ENCODE measurements at places on chromosomes 7 and 10.

DNA sequence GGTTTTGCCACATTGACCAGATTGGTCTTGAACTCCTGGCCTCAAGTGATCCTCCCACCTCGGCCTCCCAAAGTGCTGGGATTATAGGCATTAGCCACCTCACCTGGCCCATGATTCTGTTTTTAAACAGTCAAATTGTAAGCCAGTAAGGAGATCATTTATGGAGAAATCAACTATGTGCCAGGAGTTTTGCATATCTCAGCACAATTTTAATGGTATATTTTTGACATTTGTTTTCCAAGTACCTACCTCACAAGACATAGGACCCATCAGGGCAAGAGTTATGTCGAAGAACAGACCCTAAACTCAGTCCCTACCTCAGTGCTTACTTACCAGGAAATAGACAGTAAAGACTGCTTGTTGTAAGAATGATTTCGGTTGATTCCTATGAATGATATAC is 173.3 kb upstream of the TNS3 start:
- peaks cover 10% of the 10 kb centered on the region for H3K27me3 ChIP-seq
- H3K4me3 ChIP-seq, result no peak overlapping the region
- DNase-seq, result no peak
- peaks cover 20% of the 10 kb centered on the region for H3K4me1 ChIP-seq
- peaks cover 15% of the 10 kb centered on the region for H3K36me3 ChIP-seq

GRCh38 chr7:131655866-131656265 is 99.4 kb upstream of the PODXL start:
- no peaks in the 10 kb centered on the region for H3K27me3 ChIP-seq
- no peak for DNase-seq
- peak overlapping the region; percentile 32 for H3K27ac ChIP-seq
- no peak overlapping the region for H3K4me3 ChIP-seq
- H3K36me3 ChIP-seq, result no peaks in the 10 kb centered on the region

- H3K27me3 ChIP-seq, result peaks cover 2% of the 10 kb centered on the region
- H3K27ac ChIP-seq, result peak overlapping the region; percentile 97
- peaks cover 9% of the 10 kb centered on the region for H3K36me3 ChIP-seq
- peaks cover 92% of the 10 kb centered on the region for H3K4me1 ChIP-seq
- H3K4me3 ChIP-seq, result peak overlapping the region; percentile 37
- DNase-seq, result peak; percentile 27
These were observed 216.1 kb downstream of the CCDC3 start for GRCh38 chr10:12785415-12785831.

- peaks cover 8% of the 10 kb centered on the region for H3K27me3 ChIP-seq
- H3K36me3 ChIP-seq, result no peaks in the 10 kb centered on the region
- DNase-seq, result no peak
- peaks cover 96% of the 10 kb centered on the region for H3K4me1 ChIP-seq
These were observed 31.6 kb downstream of the SH3PXD2A start for GRCh38 chr10:103823706-103824272.

GRCh38 chr10:48503293-48503911 is 101.5 kb downstream of the ARHGAP22 start:
- H3K4me3 ChIP-seq, result no peak overlapping the region

DNA sequence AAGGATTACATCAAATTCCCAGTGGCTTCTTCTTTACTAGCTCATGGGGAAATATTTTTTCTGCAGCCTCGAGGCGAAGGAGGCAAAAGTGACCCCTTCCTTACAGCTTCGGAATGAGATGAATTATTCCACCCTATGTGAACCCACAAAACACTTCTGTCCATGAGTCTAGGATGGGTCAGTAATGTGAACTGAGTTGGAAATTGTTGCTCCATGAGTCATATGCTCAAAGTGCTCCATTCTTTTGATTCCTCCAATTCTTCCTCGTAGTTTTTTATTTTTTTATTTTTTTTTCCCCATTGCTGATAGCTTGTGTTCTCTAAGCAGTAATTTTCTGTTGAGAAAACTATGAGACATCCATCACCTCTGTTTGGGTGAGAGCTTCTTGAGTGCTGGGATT is 31.7 kb upstream of the FAM204A start:
- no peak overlapping the region for H3K4me3 ChIP-seq
- peaks cover 14% of the 10 kb centered on the region for H3K27me3 ChIP-seq
- H3K27ac ChIP-seq, result no peak overlapping the region
- no peaks in the 10 kb centered on the region for H3K36me3 ChIP-seq
- no peaks in the 10 kb centered on the region for H3K4me1 ChIP-seq
- no peak for DNase-seq

GRCh38 chr7:29275018-29275318 is 80.4 kb downstream of the CHN2 start:
- peaks cover 10% of the 10 kb centered on the region for H3K27me3 ChIP-seq
- no peak for DNase-seq
- peaks cover 58% of the 10 kb centered on the region for H3K4me1 ChIP-seq
- no peak overlapping the region for H3K4me3 ChIP-seq
- no peak overlapping the region for H3K27ac ChIP-seq

DNA sequence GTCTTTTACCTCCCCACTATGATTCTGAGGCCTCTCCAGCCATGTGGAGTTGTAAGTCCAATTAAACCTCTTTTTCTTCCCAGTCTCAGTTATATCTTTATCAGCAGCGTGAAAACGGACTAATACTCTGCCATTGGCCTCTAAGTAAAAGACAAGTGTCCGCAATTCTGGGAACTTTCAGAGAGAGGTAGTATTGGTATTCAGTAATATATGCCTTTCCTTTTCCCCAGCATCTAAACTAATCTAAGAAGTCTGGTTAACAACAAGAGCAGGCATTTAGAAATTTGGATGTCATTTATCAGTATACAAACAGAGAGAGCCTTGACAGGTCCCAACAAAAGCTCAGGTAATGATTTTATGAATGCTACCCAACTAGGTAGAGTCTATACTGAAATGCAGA is 95.2 kb downstream of the ATE1 start:
- H3K27me3 ChIP-seq, result no peaks in the 10 kb centered on the region
- H3K36me3 ChIP-seq, result peaks cover 59% of the 10 kb centered on the region
- no peak for DNase-seq

GRCh38 chr10:91061187-91061586 is 140.3 kb upstream of the ANKRD1 start:
- DNase-seq, result no peak
- no peak overlapping the region for H3K4me3 ChIP-seq
- H3K4me1 ChIP-seq, result peaks cover 8% of the 10 kb centered on the region
- peaks cover 8% of the 10 kb centered on the region for H3K27me3 ChIP-seq

GRCh38 chr7:36284456-36285090 is 105.1 kb upstream of the ANLN start:
- no peak overlapping the region for H3K4me3 ChIP-seq
- DNase-seq, result no peak
- peaks cover 2% of the 10 kb centered on the region for H3K27me3 ChIP-seq

GRCh38 chr7:3002631-3003030 is 41.0 kb downstream of the CARD11 start:
- H3K27ac ChIP-seq, result no peak overlapping the region
- peaks cover 9% of the 10 kb centered on the region for H3K27me3 ChIP-seq
- peaks cover 12% of the 10 kb centered on the region for H3K4me1 ChIP-seq

DNA sequence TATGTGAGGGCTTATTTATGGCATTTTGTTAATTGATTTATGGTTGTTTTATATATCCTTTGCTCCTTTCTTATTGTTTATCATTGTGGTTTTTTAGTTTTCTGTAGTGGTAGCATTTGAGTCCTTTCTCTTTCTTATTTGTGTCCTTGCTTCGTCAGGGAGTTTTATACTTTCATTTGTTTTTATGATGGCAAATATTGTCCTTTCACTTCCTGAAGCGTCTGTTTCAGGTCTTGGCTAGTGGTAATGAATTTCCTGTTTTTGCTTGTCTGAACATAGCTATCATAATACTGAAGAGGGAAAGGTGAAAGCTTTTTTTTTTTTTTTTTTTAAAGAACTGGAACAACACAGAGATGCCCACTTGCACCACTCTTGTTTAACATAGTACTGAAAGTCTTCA is 228.2 kb downstream of the ATRNL1 start:
- H3K27ac ChIP-seq, result no peak overlapping the region
- H3K4me3 ChIP-seq, result peak overlapping the region; percentile 10
- peaks cover 68% of the 10 kb centered on the region for H3K36me3 ChIP-seq
- no peaks in the 10 kb centered on the region for H3K27me3 ChIP-seq
- no peak for DNase-seq
- H3K4me1 ChIP-seq, result peaks cover 10% of the 10 kb centered on the region

DNA sequence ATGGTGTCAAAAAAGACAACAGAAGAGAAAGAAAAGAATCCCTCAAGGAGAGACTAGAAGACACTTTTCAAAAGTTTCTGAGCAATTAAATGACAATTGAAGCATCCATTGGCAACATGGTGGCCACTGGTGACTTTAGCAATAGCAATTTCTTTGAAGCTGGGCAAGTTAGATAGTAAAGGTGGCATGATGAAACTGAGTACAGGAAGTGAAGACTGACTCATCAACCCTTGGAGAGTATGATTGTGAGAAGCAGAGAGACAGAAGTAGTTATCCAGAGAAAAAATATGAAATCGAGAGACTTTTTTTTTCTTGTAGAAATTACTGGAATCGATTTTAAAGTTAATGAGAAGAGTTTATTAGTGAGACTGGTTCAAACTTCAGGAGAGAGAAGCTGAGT is 52.5 kb downstream of the DGKB start:
- no peaks in the 10 kb centered on the region for H3K4me1 ChIP-seq
- no peaks in the 10 kb centered on the region for H3K27me3 ChIP-seq
- DNase-seq, result no peak

- H3K27me3 ChIP-seq, result no peaks in the 10 kb centered on the region
- no peak overlapping the region for H3K27ac ChIP-seq
- H3K4me3 ChIP-seq, result no peak overlapping the region
- peaks cover 9% of the 10 kb centered on the region for H3K4me1 ChIP-seq
- no peaks in the 10 kb centered on the region for H3K36me3 ChIP-seq
- peak; percentile 4 for DNase-seq
These were observed 18.9 kb upstream of the PNLIPRP3 start for GRCh38 chr10:116408719-116409118.

DNA sequence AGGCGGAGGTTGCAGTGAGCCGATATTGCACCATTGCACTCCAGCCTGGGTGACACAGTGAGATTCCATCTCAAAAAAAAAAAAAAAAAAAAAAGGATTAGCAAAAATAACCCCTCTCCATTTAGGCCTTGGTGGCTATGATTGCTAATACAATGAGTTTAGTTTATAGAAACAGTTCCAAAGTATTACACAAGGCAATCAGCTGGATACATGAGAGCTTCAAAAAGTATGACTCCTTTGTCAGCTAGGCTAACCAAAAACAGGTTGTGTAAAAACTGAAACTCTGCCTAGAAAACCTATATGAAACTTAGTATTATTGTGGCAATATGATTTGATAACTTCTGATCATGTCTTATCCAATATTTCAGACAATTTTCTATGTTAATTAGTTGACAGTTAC is 57.2 kb downstream of the SUGCT start:
- H3K27ac ChIP-seq, result no peak overlapping the region
- no peaks in the 10 kb centered on the region for H3K36me3 ChIP-seq
- no peaks in the 10 kb centered on the region for H3K4me1 ChIP-seq
- no peak overlapping the region for H3K4me3 ChIP-seq

GRCh38 chr7:102321351-102322201 is 34.7 kb downstream of the SPDYE6 start:
- no peak overlapping the region for H3K4me3 ChIP-seq
- H3K27me3 ChIP-seq, result peaks cover 27% of the 10 kb centered on the region
- H3K27ac ChIP-seq, result no peak overlapping the region
- H3K4me1 ChIP-seq, result peaks cover 10% of the 10 kb centered on the region
- H3K36me3 ChIP-seq, result peaks cover 19% of the 10 kb centered on the region

DNA sequence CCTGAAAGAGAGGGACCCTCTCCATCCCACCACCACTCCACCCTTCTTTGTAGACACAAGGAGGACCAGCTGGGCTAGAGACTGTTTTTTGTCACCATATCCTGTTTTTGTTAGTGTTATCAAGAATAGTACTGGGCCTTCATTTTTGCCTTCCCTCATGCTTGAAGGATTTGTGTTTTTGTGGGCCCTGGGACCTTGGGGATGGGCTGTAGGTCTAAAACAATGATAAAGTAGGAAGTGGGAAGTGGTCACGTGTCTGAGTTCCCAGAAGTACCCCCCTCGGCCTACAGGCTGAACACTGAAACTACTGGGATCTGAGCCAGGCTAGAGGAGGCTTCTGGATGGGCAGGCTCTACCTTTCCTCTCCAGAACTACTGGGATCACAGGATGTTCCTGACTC is 8.9 kb downstream of the AGFG2 start:
- no peak overlapping the region for H3K4me3 ChIP-seq
- no peak overlapping the region for H3K27ac ChIP-seq
- DNase-seq, result no peak
- H3K36me3 ChIP-seq, result peaks cover 11% of the 10 kb centered on the region

Measured in nephron progenitor cell (in vitro differentiated cells).